ENCODE measurements at places on chromosomes 7 and 10.

GRCh38 chr7:13851736-13852135, 137.7 kb downstream of the ETV1 start:
- DNase-seq, result no peak

DNA sequence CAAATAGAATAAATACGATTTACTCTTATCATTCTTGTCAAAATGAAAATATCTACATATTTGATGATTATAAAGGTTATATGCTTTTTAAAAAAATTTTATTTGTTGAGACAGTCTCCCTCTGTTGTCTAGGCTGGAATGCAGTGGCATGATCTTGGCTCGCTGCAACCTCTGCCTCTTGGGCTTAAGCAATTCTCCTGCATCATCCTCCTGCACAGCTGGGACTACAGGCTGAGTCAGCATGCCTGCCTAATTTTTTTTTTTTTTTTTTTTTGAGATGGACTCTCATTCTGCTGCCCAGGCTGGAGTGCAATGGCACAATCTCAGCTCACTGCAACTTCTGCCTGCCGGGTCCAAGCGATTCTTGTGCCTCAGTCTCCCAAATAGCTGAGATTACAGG, 48.9 kb downstream of the PUS7 start:
- no peak for DNase-seq

DNA sequence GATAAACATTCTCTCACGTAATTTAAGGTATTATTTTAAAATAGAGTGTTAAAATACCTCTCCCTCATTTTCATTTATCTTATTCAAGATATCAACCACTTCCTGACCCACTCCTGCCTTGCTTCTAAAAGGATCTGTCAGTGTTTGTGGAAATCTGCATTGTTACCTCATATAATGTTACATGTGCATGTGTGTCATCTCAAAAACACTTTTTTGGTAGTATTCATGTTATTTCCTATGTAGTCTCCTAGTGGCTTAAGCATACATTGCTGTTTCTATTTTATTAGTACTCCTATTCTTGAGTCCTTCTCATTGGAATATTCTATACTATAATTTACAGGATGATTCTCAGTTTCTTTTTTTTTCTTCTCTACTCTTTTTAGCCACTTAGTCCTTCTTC, 1360.7 kb upstream of the CELF2 start:
- DNase-seq, result no peak

GRCh38 chr10:126907423-126907970, 2.3 kb downstream of the DOCK1 start:
- DNase-seq, result no peak

GRCh38 chr7:34787586-34787985, 129.6 kb downstream of the NPSR1 start:
- DNase-seq, result no peak

DNA sequence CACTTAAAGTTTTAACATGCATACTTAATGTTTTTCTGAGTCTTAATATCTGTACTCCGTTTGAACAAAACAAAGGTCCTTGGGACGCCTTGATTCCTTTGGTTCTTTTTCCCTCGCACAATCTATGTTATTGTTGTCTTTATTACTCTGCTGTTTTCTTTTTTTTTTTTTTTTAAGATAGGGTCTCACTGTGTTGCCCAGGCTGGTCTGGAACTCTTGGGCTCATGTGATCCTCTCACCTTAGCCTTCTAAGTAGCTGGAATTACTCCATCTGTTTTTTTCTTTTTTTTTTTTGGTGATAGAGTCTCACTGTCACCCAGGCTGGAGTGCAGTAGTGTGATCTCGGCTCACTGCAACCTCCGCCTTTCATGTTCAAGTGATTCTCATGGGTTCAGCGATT, 13.2 kb downstream of the MLLT10 start:
- DNase-seq, result no peak

GRCh38 chr7:30391806-30392205, 86.8 kb downstream of the NOD1 start:
- DNase-seq, result no peak

GRCh38 chr10:127450644-127451043, 98.5 kb upstream of the NPS start:
- DNase-seq, result no peak

GRCh38 chr7:103712991-103713778, 267.2 kb upstream of the SLC26A5 start:
- no peak for DNase-seq
